ENCODE measurements at places on chromosomes 6 and 20.

- no peak for DNase-seq
Measured at GRCh38 chr6:168439794-168440450, 1.1 kb upstream of the SMOC2 start.

DNA sequence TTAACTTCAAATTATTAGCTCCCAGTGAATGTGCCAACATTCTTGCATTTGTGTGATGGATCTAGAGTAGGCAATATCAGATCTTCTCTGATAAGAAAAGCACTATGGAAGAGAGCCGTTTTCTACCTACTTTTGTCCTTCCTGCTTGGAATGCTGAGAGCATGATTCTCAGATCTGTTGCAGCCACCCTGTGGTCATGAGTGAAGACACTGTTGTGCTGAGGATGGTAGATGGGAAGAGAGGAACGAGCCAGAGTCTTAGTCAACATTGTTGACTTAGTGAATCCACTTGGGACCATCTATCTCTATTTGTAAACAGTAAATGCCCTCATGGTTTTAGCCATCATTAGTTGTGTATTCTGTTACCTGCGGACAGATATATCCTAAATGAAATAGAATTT, 202.6 kb downstream of the CD109 start:
- peak; percentile 5 for DNase-seq

- no peak for DNase-seq
Measured at GRCh38 chr6:127188744-127189143, 70.3 kb downstream of the RSPO3 start.

DNA sequence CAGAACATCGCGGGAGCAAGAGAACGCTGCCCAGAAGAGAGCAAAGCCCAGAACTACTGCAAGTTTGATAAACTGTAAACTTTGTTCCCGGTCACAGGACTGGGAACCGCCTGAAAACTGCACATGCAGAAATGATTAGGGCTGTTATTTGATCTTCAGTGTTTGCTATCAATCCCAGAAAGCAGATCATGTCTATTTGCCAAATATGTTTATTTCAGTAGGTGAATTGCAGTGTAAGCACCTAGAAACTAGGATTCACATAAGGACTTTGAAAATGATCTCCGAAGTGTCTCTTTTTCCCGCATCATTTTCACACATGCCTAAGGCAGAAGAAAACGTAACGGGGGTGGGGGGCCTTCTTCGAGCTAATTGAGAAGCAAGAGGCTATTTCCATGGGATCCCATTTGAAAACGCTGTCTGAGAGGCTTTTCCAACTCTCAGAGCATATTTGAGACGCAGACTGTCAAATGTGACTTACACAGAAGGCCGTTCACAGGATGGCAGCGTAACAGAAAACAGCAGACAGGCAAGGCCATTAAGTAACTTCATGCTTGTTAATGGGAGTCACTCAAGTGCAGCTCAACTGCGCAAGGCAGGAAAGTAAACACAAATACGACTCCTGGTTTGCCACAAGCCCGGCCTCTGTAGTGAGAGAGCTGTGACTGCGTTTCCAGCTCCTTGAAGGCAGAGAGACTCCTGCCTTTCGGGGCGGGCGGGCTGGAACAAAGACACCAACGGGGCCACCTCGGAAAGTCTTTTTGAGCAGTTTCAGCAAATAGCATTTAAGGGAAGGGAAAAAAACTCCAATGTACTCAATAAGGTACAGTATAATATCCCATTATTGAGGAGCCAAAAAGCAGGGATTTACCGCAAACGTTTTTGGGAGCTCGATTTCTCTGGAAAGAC, 144.7 kb upstream of the ZNF217 start:
- DNase-seq, result peak; percentile 94

DNA sequence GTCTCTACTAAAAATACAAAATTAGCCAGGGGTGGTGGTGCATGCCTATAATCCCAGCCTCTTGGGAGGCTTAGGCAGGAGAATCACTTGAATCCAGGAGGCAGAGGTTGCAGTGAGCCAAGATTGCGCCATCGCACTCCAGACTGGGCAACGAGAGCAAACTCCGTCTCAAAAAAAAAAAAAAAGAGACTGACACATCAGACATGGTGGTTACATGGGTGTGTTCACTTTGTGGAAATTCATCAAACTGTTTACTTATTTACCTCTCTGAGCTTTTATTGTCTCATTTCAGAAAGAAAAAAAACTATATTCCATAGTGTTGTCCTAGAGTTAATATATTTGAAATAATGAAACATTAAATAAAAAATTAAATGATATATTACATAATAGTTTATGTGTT, 64.8 kb downstream of the MBOAT1 start:
- DNase-seq, result no peak

- peak; percentile 13 for DNase-seq
Measured at GRCh38 chr6:45870531-45870930, 145.1 kb downstream of the CLIC5 start.

- no peak for DNase-seq
Measured at GRCh38 chr6:146594495-146594894, 4.3 kb upstream of the ADGB start.

DNA sequence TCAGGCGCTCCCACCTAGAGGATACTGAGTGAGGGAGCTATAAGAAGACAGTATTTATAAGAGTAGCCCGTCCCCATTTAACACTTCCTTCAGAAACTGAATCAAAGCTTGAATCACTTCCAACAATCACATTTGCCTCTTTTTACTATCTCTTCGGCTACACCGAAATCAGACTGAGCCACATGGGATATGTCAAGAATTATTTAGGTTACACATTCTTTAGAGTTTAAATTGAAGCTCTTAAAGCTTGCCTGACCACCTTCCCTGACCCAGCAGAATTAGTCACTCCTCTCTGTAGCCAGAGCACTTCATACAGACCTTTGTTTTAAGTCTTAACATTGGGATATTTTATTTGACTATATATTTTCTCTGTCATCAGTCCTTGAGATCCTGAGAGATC, 163.7 kb downstream of the MAFB start:
- peak; percentile 51 for DNase-seq

DNA sequence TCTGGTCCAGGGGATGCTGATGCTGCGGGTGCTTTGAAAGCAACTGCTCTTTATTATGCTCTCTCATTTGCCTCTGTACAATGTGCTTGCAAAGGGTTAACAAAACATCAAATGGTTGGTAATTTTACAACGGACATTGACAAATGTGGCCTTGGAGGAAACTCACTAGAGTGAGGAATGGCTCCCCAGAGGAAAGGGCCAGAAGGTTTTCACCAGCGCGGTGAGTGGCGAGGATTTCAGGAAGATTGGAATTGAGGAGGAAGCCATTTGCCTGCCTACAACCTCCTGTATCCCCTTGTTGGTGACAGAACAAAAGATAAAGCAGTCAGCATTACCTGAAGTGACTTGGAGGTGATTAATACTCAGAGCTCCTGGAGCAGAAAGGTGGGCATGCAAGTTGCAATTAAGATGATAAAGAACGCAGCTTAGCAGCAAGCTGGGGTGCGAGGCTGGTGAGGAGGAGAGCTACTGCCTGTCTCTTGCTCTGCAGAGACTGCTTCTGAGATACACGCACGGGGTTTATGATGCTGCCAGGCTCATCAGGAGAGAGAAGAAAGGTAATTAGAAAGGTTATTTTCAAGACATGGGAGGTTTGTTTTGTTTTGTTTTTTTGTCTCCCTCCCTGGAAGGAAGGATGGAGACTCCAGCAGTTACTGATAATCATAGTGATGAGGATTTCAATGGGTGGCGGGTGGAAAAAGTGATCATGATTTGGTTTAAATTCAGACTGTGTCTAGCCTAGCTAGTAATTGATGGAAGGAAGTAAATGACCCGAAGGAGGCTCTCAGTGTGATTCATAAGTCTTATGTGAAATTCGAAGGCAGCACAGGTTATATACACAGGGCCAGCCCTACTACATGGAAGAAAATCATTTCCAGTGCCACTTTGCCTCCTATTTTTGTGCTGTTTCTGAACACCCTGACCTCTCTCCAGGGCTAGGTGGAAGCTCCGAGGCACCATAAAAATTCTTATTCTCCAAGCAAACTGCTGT, 141.6 kb upstream of the DTNBP1 start:
- DNase-seq, result no peak

DNA sequence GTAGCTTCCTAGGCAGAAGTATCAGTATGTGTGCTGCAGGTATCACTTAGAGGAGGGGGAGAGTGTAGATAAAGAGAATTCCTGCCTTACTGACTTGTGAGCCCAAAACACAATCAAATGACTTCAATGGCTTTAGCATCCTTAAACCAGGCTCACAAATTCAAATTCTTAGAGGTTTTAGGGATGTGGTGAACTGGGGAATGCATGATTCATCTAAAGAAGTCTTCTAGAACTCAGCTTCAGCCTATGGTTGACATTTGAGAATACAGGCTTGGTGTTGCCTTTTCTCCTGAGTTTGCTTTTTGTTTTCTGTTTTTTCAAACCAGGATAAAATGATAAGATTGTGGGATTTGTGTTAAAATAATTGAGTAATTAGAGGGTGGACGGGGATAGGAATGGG, 14.4 kb downstream of the SNRPC start:
- peak; percentile 86 for DNase-seq

- DNase-seq, result peak; percentile 21
Measured at GRCh38 chr6:166707045-166707444, 80.0 kb upstream of the RPS6KA2 start.

DNA sequence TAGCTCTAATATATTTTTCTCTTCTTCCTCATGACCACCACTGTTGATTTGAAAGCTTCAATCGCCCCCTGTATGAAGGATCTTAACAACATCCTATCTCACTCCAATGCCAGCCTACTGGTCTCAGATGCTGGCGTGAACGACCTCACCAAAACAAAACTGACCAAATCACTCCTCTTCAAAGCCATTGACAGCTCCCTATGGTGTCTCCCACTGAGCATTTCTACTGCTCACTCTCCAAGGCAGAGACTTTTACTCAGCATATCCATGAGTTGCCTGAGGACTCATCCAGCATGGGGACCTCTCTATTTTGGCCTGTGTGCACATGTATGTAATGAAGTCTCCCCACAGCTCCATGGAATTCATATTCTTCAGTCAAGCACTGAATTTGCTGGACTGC, 520.4 kb downstream of the TFAP2B start:
- no peak for DNase-seq

- peak; percentile 33 for DNase-seq
Measured at GRCh38 chr20:20731945-20732296, 19.5 kb upstream of the RALGAPA2 start.

DNA sequence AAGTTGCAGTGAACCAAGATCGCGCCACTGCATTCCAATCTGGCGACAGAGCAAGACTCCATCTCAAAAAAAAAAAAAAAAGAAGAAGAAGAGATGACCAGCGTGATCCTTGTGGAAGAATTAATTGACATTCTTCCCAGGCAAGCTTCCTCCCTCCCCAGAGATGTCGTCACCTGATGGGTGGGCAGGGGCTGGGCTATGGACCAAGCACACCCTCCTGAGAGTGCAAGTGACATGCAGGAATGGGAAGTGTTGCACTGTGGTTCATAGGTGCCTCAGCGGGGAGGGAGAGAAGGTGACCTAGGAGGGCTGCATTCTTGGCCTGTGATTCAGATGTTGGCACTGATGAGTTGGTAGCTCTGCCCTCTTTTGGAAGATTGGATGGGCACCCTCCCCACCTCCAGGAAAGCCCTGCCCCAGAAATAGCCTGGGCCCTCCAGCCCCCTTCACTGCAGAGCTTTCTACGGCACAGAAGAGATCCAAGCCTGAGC, 37.8 kb downstream of the TAF8 start:
- peak; percentile 25 for DNase-seq

- DNase-seq, result no peak
Measured at GRCh38 chr6:104575536-104575935, 284.2 kb downstream of the HACE1 start.

- DNase-seq, result no peak
Measured at GRCh38 chr20:45114465-45115385, at the start of gene WFDC5. WFDC5 (minus strand) TSS chr20:45115174; CDS start chr20:45115083, 91 bp downstream.

DNA sequence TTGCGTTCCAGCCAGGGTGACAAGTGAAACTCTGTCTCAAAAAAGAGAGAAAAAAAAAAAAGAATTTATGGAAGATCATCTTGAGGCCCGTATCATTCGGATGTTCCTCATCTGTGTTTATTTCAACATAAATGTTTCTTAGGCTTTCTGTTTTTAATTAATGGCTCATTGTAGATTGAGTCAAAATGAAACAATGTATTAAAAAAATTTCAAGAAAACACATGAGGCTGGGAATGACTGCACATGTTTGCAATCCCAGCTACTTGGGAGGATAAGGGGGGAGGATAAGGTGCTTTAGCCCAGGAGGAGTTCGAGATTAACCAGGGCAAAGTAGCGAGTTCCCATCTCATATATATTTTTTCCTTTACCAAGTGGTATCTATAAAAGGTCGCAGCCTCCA, 47.3 kb downstream of the ITCH start:
- DNase-seq, result no peak

- DNase-seq, result peak; percentile 77
Measured at GRCh38 chr20:38321959-38322598, 18.1 kb downstream of the BPI start.

GRCh38 chr6:2796861-2797260, 31.7 kb downstream of the WRNIP1 start:
- no peak for DNase-seq
